ENCODE measurements at places on chromosomes 3 and 15.

DNA sequence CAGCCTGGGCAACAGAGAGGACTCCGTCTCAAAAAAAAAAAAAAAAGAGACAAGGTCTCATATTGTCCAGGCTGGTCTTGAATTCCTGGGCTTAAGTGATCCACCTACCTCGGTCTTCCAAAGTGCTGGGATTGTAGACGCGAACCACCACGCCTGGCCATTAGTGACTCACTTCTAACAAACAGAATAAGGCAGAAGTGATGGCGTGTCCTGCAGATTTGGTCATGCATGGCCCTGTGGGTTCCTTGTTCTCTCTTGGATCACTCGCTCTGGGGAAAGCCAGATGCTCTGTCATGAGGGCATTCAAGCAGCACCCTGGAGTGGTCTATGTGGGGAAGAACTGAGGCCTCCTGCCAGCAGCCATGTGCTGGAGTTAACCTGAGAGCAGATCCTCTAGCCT is 27.4 kb upstream of the TJP1 start:
- no peak for DNase-seq

GRCh38 chr15:73838831-73839426 is 34.4 kb upstream of the TBC1D21 start:
- no peak for DNase-seq

DNA sequence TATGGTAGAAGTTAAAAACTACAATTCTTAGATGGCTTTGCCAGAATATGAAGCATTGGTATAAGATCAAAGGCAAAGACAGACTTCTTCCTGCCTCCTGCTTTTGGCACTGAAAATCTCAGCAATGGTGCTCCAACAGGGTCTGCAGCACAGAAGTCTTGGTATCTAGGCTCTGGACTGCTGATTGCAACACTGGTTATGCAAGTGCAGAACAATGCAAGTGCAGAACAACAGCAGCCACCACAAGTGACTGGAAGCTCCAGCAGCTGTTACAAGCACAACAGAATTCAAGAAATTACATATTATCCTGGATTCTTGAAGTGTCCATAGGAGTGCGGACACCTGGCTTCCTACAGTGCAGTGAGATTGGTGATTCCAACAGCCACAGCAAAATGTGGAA is 33.7 kb downstream of the ZBTB20 start:
- DNase-seq: no peak

- no peak for DNase-seq
Observed at GRCh38 chr15:25333049-25333448, 105.8 kb downstream of the UBE3A start.

DNA sequence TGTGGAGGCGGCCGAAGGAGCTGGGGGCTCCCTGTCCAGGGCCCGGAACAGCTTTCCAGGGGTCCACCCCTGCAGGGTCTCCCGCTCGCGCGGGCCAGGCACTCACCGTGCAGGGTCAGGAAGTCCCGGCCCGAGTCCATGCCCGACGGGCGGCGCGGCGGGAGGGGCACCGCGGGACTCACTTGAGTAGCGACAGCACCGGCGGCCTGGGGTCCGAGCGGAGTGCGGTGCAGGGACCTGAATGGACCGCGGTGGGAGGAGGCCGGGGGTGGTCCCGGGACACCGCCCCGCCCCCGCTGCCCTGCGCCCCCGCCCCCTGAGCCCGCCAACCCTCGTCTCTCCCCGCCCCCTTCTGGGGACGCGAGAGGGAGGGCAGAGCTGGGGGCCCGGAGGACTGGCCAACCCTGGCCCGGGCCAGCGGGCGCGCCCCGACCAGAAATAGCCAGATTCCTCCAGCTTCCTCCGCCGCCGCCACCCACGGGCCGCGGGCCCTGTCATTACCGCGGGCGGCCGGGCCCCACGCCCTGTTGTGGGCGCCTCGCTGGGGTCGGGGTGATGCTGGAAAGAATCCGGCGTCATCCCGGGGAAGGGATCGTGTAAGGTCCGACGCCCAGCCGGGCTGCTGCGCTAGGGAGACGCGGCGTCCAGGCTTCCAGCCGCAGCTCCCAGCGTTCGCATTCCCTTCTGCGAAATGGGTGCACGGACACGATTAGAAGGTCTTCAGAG is at the start of gene PLCD1:
PLCD1 (minus strand) TSS at position 243 of the 726 bp plus-strand sequence; CDS start at position 140, 103 bp downstream.
- no peak for DNase-seq

- DNase-seq: no peak
Observed at GRCh38 chr3:137347132-137347531, 389.3 kb downstream of the IL20RB start.

DNA sequence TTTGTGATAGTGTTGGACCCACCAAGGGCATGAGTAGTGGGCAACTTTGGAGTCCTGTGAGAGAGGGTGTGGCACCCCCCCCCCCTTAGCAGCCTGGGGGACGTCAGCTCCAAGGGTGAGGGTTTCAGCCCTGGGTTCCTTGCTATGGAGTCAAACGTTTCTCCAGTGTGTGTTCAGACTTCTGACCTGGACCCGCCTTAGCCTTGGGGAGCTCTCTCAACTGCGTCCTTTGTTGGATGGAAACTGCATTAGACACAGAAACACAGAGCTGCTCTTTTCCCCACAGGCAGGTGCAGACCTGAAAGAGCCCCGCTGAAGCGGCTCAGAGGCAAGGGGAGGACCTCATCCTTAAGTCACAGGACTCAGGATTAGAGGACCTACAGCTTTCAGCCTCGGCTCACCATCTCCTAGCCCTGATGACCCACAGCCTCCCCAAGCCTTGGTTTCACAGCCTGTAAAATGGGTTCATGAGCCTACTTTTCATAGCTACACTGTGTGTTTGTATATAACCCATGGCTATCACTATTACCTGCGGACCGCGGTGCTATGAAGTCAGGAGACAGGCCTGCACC is 19.9 kb downstream of the ZNF710 start:
- no peak for DNase-seq

Data from activated CD8-positive, alpha-beta memory T cell treated with anti-CD3 and anti-CD28 coated beads for 1 hour (primary cell).